Activated CD8-positive, alpha-beta memory T cell treated with anti-CD3 and anti-CD28 coated beads, Interleukin-2, amount 50 U/mL, for 4 hours (primary cell): ENCODE measurements at places on chromosomes 2 and 18.

- no peak for DNase-seq
These were observed 596.4 kb downstream of the ERBB4 start for GRCh38 chr2:211942153-211942552.

DNA sequence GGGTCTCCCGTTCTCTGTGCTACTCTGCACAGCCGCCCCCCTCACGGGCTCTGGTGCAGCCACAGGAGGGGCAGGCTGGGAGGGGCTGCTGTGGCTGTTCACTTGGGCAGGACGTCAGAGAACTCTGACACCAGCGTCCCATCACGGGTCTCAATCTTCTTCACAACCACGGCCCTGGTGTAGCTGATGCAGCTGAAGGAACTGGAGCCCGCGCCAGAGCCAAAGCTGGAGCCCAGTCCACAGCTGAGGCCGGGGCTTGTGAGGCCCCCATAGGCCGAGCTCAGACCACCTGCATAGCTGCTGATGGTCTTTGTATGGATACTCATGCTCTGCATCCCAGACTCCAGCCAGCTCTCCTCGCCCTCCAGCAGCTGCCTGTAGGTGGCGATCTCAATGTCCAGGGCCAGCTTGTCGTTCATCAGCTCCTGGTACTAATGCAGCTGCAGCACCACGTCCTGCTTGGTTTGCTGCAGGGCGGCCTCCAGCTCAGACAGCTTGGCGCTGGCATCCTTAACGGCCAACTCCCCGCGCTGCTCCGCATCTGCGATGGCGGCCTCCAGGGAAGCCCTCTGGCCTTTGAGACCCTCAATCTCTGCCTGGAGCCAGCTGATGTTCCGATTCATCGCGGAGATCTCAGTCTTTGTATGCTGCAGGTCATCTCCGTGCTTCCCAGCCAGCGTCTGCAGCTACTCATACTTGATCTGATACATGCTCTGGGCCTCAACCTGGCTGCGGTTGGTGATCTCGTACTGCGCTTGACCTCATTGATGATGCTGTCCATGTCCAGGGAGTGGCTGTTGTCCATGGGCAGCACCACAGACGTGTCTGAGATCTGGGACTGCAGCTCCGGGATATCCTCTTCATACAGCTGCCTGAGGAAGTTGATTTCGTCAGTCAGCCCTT, 7.4 kb upstream of the DUSP19 start:
- DNase-seq, result no peak

DNA sequence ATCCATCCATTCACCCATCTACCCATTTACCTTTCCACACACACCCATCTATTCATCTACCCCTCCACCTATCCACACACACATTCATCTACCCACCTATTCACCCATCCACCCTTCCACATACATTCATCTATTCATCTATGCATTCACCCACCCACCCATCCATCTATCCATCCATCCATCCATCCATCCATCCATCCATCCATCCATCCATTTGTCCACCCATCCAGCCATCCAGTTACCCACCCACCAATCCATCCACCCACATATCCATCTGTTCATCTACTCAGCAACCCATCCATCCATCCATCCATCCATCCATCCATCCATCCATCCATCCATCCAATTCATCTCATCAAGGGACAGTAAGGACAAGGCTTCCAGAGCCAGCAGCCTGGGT, 74.0 kb downstream of the INHBB start:
- no peak for DNase-seq

GRCh38 chr2:217107480-217107879, 247.6 kb upstream of the TNP1 start:
- DNase-seq, result no peak

DNA sequence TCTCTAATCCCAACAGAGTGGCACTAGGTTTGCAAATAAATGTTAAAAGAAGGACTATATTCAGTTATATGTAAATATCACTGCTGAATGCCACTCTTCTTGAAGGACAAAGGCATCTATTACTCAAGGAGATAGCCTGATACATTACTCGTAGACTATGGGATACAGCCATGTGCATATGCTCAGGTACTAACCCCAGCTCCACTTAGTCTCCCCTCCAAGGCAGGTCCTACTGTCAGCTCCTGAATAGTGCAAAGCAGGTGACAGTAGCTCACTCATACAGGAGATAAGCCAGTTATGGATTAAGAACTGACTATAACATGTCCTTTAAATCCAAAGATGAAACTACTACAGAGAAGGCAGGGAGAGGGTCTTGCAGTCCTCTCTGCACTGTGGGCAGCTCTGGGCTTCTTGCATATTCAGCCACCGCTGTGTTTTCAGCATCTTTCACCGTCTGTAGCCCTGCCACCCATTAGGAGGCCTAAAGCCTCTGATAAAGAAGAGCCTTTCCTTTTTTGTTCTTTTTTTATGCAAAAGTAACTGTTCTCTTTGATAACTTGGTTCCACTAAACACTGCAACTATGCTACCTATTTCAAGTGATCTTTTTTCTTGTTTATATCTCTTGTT, 135.1 kb upstream of the EPB41L3 start:
- DNase-seq, result no peak

- DNase-seq, result no peak
These were observed 253.1 kb downstream of the MBD2 start for GRCh38 chr18:53971331-53971730.

GRCh38 chr2:67896476-67896875, 166.3 kb downstream of the C1D start:
- no peak for DNase-seq

DNA sequence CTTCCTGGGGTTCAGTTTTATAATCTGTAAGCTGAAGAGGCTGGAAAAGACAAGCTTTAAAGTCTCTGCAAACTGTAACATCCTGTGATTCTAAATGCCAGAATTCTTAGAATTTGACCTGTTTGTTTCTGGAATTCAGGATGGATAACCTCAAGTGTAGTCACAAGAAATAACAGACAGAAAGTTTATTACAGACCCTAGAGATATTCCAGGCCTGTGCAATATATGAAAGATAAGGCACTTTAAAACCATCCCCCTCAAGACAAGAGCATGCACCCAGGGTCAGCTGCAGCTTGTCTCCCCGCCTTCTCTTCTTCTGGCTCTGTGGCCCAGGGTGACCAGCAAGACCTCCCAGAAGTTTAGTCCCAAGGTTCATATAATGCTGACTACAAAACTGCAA, 298.7 kb upstream of the ACVR2A start:
- DNase-seq, result no peak

- no peak for DNase-seq
These were observed 42.3 kb downstream of the SPRED2 start for GRCh38 chr2:65390134-65390533.

DNA sequence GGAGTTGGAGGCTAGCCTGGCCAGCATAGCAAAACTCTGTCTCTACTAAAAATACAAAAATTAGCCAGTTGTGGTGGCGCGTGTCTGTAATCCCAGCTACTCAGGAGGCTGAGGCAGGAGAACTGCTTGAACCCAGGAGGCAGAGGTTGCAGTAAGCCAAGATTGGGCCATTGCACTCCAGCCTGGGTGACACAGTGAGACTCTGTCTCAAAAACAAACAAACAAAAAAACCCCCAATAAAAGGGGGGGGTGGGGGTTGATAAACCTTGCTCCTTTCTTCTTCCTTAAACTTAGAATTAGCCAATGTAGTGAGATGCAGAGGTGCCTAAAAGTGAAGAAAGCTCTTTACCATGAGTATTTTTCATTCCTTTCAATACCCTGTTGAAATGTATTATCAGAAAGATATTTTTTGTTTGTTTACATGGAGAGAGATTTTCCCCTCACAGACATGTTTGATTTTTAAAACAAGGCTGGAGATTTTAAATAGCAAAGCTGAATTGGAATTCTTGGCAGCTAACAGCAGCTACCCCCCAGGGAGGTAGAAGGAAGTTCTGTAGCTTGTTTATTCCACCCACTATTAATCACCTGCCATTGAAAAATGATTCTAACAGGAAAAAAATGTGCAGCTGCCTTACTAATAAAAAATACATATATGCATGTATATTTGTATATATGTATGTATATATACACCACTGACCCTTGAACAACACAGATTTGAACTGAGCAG, 48.6 kb downstream of the GYPC start:
- DNase-seq, result no peak

DNA sequence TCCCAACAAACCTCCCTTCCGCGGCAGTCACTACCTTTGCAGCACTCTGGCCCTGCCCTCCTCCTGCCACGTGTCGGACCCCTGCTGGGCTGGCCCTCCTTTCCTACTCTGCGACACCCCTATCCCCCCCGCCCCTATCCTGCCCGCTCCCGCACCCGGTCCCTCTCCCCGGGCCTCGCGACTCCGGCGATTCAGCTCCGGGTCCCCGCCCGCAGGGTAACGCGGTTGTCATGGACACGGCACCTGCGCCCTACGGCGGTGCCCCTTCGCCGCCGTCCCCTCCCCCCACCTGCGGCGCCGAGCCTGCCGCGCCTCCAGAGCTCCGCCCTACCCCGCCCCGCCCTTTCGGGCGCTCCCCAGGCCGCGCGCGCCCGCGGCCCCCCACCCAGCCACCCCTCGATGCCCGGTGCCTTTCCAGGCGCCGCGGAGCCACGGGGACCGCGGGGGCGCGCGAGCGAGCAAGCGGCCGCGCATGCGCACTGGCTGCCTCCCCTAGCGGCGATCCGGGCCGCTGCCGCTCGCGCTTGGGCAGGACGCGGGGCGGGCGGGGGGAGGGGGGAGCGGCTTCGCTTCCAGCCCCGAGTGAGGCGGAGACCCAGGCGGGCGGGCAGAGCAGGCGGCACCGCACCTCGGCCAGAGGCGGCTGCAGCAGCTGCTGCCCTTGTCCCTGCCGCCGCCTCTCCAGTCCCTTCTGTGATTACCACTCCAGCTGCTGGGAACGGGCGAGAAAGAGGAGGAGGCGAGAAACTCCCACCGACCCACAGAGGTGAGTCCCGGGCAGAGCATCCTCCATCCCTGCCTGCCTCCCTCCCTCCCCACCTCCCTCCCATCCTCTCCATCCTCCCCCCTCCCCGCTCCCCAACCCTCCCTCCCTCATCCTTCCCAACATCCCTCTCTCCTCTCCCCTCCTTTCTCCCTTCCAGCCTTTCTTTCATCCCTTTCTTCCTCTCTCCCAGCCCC, at the start of gene CTNNA2:
Gene CTNNA2, plus strand, starts transcription at position 610 of the 960 bp plus-strand sequence.
- no peak for DNase-seq

DNA sequence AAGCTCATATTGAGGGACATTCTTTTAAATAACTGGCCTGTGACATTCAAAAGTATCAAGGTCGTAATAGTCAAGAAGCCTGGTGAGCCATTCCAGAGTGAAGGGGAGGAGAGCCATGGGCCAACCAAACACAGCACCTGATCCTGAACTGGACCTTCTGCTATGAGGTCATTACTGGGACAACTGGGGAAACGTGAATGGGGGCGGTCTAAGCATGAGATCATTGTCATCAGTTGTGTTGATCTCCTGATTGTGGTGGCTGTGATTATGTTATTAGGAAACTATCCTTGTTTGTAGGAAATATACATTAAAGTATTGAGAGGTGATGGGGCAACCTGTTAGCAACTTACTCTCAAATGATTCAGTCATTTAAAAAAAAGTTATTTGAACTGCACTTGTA, 79.3 kb downstream of the FBXO15 start:
- no peak for DNase-seq

- DNase-seq, result no peak
These were observed 58.1 kb upstream of the ERBB4 start for GRCh38 chr2:212596688-212597087.

DNA sequence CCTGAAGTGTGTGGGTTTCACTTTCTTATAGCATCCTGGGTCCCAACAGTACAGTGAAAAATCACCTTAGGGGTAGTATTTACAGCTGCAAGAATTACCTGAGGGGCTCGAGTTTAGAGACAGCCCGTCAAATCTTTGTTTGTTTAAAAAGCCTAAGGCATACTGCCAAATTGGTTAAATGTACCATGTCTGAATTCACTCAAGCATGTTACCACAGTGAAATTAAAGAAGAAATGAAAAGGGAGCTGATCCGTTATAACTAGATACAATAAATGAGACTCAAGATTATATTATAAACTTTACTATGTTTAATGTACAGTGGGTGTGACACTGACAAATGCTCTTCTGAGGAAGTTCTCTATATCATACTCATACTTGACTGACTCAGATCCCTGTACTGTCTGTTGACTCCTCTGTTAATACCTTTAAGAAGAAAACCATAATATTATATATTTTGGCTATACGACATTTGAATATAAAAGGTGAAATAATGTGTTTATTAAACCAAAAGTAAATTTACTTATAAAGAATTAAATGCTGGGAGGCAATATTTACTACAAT, 107.3 kb downstream of the TMEFF2 start:
- DNase-seq, result no peak

DNA sequence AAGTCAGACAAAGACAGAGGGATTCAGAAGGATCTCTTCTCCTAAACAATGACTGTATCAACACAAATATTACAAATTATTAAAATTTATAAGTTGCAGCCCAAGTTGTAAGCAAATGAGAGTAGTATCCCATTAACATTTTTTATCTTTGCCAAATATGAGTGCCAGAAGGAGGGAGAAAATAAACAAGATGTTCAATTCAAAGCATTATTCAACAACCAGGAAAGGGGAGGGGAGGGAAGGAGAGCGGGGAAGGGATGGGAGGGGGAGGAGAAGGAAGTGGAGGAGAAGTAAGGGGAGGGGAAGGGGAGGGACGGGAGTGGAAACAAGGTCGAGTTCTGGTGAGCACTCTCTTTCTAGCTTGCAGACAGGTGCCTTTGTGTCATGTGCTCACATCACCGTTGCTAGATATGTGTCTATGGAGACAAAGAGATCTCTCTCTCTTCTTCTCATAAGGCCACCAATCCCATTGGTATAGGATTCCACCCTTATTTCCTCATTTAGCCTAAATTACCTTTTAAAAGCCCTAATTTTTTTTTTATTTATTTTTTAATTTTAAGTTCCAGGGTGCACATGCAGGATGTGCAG, 679.6 kb upstream of the CHAC2 start:
- DNase-seq, result no peak

DNA sequence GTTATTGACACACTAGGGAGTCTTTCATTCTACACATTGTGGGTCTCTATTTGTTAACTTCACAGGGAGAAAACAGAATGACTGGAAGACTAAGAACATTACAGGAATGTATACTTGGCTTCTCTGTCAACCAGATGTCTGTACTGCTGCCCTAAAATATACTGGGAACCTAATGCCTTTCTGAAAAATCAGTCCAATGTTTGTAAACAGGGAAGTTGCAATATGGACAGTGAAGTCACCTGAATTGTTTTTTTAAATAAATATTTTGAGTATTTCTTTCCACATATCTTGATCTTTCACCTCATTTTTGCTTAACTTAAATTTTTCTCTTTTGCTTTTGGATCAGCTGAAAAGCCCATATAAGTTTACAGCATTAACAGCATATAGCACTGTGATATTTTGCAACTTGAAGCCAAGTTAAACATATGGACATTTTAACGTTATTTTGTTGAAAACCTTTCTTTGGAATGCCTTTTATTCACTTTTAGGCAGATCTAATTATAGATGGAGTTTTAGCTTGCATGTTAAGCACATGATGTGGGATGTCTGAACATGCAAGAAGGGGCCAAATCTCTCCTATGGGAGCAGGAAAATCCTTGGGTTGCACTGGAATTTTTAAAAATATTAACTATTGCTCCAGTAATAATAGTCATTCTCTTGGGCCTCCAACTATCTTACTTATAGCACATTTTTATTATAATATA, 137.7 kb upstream of the TWIST2 start:
- no peak for DNase-seq
